ENCODE measurements at places on chromosomes 16 and 17. TPM values are rescaled to one million over a fixed set of nuclear protein-coding genes. Genes with fewer than 3 reads are reported as not detected.

FCSK gene
- 12.2 TPM for total RNA-seq

CMTM1 gene
- 2.7 TPM for total RNA-seq

DNA sequence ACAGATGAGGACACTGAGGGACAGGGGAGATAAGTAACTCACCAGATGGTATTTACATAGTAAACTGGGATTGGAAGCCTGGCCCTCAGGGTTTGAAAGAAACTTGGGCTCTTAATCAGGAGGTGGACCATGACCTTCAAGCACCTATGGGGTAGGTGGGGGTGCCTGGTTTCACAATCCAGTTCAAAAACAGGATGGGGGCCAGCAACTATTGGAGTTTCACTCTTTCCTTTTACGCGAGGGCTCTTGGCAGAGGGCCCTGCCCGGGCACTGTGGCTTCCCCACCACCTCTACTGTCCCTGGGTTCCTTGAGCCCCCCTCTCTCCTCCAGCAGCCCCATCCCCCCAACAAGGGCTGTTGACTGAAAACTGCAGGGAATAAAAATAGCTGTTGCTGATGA lies 11.3 kb upstream of the PRR29 start:
- no peak for DNase-seq

GRCh38 chr16:67346341-67346740 lies 19.7 kb downstream of the LRRC36 start:
- no peak for DNase-seq

DNA sequence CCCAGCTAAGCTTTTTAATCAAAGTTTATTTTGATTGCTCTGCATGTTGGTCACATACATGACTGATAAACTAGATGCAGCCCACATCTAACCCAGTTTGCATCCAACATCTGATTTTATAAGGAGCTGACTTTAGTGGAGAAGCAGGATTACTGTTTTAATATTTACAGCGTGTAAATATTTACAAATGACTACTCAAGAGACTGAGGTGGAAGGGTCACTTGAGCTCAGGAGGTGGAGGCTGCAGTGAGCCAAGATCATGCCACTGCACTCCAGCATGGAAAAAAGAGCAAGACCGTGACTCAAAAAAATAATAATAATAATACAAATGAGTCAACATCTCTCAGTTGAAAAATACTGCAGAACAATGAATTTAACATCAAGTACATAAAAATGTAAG lies 50.8 kb downstream of the PARN start:
- no peak for DNase-seq

DNA sequence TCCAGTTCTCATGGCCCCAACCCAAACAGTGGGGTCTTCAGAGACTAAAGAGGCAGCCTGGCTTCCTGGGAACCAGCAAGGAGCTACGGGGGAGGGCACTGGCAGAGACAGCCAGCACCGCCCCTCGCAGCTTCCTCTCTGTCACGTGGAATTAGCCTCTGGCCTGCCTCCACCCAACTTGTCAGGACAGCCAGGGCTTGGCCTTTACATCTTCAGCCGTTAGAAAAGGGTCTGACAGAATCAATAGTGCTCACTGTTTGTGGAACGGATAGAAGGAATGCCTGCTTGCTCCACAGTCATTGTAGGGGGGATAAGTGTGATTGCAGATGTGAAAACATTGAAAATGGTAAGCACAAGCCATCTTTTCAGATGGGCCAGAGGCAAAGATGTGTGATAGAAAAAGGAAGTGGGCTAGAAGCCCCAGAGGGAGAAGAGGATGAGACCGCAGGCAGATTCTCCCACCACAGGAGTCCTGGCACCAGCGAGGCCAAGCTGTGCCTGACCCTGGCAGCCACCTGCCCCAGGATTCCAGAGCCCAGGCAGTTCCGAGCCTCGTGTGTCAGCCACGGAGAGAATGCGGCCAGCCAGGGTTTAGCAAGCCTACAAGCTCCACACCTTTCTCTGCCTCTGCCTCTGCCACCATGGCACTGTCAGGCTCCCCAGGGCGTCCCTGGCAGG lies 18.6 kb downstream of the GRIN2C start:
- peak; percentile 19 for DNase-seq

DNA sequence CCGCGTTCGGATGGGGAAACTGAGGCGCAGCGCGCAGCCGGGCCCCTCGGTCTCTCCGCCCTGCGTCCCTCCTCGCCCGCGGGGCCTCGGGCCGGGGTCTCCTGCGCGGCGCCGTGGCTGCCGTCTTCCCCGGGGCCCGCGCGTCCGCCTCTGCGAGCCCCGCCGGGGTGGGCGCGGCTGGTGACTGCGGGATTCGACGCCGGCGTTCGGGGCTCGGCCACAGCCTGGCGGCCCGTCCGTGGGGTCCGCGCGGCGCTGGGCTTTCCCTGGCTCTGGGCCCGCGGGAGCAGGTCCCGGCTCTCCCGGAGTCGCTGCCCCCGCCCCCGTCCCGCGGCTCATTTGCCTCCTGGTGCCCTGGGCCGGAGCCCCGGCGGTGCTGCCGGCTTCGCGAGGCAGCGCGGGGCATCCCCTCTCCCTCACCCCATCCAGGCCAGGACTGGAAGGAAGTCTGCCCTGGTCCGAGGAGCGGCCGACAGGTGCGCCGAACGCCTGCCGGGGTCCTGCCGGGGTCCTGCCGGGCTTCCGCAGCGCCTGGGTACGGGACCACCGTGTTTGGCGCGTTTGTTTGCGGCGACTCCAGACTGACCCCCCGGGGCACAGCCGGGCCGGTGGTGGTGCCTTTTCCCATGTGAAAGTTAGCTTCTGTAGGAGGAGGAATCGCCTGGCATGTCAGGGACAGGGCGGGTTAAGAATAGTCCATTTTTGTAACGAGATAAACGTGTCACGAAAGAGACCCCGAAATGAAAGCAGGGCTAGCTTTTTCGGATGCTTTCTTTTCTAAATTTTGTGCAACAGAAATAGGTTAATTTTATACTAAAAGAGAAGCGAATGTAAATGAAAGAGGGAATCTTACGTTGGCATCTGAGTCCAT lies 671 bp downstream of the CHMP6 start:
- no peak for DNase-seq

All from mammary epithelial cell (primary cell).